ENCODE measurements at places on chromosomes 5 and 9. TPM values are rescaled to one million over a fixed set of nuclear protein-coding genes. Genes with fewer than 3 reads are reported as not detected.

The DIPK1B gene
- 11.4 TPM for total RNA-seq

GRCh38 chr5:135826994-135827671 lies 7.3 kb upstream of the SLC25A48 start:
- no peaks in the 10 kb centered on the region for H3K36me3 ChIP-seq
- peaks cover 34% of the 10 kb centered on the region for H3K27me3 ChIP-seq
- no peak overlapping the region for H3K27ac ChIP-seq
- peak; percentile 60 for DNase-seq
- no peak overlapping the region for H3K4me3 ChIP-seq
- no peaks in the 10 kb centered on the region for H3K4me1 ChIP-seq

The AFAP1L1 gene
- 2.3 TPM for total RNA-seq

The ENTR1 gene
- 54.8 TPM for total RNA-seq
